ENCODE measurements at places on chromosomes 11 and 22.

DNA sequence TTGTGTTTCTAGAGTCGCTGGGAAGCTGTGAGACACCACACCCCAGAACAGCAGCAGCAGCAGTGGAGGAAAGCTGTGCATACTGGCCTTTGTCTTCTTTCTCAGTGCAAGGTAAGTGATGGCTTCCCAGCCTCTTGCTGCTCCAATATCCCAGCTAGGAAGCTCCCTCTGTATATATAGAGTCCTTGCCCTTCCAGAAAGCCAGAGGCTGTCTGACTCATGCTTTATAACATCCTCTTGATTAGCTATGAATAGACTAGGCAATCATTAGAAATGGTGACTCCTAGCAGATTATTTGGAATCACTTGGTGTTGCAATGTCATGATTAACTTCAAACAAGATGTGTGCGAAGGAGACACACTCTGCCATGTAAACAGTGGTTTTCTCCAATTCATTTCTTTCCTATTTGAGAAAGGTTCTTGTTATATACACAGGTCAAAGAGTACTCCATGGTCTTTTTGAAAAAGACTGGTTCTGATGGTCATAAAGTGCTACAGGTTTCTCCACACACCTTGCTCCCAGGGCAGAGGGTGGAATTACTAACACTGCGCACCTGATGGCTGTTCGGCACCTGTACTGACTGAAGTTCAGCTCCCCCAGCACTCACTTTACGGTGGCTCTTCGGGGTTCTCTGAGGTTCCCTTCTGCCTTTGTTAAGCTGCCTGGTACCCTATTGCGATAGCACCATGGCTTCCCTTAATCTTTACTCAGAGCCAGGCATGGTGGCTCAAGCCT is at the start of gene MMP1:
Gene MMP1, minus strand, starts transcription at position 149 of the 735 bp plus-strand sequence. Its CDS starts 68 bp downstream, at position 81.
- DNase-seq = peak; percentile 94

DNA sequence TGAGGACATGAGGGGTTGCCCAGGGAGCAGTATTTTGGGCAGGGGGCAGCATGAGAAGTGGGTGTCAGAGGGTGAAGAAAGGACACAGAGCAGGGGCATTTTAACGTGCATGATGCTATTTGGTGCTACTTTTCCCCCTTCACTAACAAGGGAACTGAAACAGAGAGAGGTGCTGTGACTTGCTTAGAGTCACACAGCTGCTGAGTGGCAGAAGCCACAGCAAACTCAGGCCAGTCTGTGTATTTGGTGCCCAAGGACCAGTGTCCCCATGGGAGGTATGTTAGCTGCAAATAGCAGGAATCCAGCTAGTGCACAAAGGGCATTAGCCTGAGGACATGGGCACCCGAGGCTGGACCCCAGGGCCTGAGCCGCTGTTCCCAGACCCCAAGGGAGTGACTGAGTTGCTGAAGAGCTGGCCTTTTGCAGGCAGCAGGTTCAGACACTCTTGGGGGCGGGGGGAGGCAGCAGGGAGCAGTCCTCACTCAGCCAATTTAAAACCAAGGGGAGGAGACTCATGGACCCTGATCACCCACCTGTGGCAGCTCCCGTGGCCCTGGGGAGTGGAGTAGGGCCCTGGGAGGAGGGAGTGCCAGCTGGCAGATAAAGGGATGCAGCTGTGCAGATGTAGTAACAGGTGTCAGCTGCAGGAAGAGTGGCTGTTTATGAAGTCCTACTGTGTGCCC is 14.6 kb downstream of the PARVG start:
- DNase-seq = no peak

DNA sequence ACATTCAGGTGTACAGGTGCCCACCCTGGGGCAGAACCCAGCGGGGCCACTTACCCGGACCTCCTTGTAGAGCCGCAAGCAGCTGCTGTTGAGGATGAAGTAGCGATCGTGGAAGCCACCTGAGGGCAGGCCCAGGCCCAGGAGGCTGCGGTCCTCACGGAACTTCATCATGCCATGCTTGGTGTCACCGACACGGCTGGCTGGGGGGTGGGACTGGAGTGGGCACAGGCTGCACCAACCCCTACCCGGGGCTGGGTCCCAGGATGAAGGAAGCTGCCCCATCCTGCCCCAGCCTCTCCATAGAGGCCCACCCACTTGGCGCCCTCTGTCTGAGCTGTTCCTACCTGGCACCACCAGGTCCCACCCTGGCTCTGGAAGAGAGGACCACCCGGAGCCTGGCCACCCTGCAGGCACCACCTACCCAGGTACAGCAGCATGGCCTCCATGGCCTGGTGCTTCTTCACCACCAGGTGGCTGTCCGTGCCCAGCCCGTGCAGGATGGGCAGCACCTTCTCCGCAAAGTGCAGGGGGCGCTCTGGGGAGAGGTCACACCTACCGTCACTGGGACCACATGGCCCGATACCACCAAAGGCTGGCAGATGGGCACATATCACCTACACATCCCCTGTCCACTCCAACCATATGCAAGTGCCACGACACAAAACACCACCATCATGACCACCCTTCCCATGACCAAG is 19.2 kb upstream of the PDE2A start:
- no peak for DNase-seq

DNA sequence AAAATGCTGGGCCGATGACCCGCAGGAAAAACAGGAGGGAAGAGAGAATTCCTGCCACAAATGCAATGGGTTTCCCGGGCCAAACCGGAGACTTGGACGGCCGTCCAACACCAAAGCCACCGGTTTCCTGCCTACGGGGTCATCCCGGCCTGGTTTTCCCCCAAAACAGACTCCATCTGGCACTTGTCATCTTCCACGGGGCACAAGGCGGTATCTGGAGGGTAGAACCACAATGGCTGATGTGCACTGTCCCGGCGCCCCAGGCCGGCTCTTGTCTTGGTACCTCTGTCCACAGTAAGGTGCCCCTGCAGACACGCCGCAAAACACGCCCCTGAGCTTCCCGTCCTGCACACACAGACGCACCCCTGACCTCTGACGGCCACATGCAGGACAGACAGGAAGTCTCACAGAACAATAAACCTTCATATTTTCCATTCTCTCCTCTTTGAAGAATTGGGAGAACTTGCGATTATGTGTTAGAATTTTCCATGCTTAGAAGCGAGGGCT is 20.1 kb downstream of the CELSR1 start:
- DNase-seq = no peak

DNA sequence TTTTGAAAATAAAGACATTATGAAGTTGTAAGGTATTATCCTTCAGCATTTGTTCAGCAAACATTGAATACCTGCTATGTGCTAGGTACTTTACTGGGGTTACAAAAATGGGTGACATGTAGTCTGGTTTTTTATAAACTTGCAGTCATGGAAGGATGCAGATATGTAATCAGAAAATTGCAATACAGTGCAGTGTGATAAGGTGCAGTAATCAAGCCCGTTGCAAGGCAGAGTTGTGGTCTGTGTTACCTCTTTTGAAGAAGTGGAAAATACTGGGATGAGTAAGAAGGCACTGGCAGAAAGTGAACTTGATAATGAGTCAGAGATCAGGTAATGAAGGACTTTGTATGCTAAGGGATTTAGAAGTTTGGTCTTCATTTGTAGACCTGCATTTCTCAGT is 8.1 kb downstream of the FBXO7 start:
- peak; percentile 67 for DNase-seq

GRCh38 chr11:70860888-70861287 is 391.5 kb downstream of the SHANK2 start:
- DNase-seq = no peak

DNA sequence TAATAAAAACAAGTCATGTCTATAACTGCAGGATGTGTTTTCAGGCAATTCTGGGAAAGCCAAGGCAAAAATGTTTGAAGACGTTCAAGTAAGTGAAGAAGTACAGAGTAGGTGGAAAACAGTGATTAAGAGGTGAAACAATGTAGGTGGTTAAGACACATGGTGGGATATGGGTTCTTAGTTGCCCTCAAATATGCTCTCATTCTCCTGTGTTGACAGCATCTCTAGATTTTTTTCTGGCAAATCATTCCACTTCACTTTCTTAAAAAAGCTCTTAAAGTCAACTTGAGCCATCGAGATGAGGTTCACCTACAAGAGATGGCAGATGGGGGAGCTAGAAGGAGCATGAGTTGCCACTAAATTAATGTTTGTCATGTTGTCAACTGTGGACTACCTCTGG is 1041.0 kb upstream of the CNTN5 start:
- DNase-seq = no peak

DNA sequence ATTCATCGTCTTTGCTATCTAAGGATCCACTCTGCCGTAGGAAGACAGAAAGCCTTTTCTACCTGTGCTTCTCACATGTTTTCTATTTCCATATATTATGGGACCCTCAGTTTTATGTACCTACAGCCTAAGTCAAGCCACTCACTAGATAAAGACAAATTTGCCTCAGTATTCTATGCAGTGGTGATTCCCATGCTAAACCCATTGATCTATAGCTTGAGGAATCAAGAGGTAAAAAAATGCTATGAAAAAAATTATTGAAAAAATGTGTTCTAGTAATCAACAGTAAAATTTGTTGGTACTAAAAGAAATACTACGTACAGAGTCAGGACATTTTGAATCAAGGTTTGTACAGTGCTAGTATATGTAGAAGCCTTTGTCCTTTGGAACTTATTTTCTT is 18.1 kb upstream of the OR5AL1 start:
- DNase-seq = no peak

DNA sequence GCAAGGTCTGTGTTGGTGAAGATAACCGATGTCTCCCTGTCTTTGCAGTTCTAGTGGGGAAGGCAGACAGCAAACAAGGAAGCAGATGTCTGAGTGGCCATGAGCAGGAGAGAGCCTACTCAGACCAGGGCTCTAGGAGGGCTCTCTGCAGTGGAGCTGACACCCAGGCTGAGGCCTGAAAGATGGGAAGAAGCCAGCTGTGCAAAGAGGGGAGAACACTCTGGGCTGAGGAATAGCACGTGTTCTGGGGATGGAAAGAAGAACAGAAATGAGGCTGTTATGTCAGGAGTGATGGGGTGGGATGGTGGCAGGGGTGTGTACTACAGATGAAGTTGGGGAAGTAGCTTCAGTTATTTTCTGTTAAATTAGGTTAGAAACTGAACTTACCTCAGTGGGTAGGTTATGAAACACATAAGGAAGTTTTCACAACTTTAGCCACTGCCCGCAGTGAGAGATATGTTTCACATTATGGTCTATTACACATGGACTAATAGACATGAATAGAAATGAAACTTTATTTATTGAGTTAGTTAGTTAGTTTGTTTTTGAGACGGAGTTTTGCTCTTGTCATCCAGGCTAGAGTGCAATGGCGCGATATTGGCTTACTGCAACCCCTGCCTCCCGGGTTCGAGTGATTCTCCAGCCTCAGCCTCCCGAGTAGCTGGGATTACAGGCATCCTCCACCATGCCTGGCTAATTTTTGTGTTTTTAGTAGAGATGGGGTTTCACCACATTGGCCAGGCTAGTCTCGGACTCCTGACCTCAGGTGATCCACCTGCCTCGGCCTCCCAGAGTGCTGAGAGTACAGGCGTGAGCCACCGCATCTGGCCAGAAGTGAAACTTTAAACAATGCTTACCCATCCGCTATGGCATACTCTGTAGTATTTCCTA is 7.8 kb downstream of the DCPS start:
- DNase-seq = no peak

DNA sequence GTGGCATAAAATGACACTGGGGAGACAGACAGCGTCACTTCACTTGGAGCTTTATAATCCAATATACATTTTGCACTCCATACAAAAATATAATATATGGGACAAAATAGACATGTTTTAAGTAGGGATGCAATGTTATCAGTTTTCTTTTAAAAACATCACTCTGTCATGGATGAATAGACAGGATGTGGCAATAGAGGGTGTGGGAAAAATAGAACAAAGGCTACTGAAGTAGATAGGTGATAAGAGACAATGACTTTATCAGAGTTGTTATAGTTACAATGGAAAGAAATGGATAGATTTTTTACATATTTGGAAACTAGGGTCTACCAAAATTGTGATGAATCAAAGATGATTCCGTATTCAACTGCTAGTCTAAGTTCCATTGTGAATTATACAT is 13.1 kb upstream of the NOX4 start:
- DNase-seq = no peak

DNA sequence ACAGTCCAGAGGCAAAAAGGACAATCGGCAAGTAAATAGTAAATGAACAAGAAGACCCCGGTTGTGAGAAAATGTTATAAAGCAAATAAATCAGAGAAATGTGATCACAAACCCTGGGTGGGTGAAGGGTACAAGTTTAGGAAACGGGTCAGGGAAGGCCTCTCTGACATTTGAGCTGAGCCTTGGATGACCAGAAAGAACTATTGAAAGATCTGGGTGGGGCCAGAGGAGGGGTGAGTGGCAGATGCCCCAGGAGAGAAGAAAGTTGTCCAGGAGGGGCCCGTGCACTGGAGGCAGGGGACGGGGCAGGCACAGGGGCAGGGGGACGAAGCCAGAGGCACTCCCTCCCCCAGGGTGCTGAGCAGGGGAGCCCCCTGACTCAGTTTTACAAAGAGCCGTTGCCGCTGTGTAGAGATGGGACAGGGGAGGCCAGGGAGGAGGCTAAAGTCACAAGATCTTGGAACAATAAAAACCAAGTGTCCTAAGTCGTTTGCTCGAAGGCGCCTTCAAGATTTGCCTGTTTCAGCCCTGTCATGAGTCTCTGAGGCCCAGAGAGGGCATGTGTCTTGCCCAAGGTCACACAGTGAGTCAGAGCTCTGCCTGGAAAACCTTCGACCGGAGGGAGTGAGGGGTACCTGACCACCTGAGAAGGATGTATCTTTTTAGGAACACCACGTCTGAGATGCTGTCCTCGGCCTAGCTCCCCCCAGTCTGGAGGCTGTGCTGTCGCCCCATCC is 10.8 kb upstream of the PDGFB start:
- DNase-seq = no peak

GRCh38 chr11:119780222-119780953 is 51.4 kb upstream of the NECTIN1 start:
- no peak for DNase-seq

DNA sequence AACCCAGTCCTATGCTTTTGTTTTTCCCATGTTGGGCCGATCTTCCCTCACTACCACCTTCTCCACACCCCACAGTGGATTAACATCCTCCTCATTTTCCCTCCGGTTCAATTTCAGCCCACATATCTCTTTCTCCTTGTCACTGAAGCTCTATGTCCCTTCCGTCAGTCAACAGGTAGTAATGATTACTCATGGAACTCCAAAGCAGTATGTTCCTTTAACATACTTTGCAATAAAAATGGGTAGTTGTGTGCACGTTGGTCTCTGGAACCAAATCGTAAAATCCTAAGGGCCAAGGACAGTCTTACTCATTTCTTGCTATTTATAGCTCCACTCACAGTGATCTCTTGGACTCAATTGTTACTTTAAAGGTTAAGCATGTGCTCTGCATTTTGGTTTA is 20.2 kb downstream of the AMOTL1 start:
- DNase-seq = no peak

DNA sequence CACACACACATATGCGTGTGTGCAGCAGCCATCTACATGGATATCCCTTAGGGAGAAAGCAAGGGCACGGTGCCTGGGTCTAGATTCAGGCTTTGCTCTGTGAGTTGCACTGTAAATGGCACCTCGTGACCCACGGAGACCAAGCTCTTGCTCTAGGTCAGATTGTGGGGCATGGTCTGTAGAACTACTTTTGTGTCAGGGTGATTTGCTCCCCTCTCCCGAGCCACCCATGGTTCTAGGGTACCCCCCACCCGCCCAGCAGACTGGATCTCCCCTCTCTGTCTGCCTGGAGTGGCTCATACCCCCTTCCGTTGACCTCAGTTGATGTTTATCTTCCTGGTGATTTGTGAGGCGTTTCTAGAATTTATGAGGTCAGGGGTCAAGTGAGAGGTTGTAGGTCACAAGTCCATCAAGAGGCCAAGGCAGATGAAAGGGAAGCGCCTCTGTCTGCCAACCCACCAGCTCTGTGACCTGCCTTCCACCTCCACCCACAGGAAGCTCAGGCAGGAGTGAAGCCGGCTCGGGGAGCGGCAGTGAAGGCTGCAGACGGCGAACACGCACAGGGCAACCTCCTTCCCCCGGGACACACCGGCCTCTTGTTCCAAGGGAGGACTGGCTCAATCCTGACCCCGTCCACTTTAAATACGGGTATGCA is 76.2 kb upstream of the TTLL12 start:
- DNase-seq = peak; percentile 6
